ENCODE measurements at places on chromosomes 11 and 22.

DNA sequence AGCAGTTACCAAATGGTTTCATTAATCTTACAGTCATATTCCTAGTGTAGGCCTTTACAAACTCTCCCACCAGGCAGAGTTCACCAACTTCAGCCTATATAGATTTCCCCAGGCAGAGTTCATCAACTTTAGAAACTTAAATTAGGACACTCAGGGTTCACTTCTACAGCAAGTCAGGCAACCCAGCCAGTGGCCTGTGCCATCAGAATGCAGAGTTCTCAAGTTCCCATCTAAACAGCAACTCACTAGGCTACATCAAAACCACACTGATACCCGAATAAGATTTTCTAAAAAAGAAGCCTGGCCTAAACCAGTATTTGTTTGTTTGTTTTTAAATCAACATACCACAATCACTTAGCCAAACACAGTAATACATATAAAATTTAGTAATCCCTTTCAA lies 33.7 kb downstream of the PICALM start:
- no peak for DNase-seq

GRCh38 chr11:44205352-44205751 lies 104.6 kb downstream of the ALX4 start:
- no peak for DNase-seq

- DNase-seq: no peak
These were observed 12.1 kb downstream of the MED15 start for GRCh38 chr22:20519558-20519957.

- DNase-seq: no peak
These were observed 58.1 kb downstream of the LRP5 start for GRCh38 chr11:68370211-68371111.

DNA sequence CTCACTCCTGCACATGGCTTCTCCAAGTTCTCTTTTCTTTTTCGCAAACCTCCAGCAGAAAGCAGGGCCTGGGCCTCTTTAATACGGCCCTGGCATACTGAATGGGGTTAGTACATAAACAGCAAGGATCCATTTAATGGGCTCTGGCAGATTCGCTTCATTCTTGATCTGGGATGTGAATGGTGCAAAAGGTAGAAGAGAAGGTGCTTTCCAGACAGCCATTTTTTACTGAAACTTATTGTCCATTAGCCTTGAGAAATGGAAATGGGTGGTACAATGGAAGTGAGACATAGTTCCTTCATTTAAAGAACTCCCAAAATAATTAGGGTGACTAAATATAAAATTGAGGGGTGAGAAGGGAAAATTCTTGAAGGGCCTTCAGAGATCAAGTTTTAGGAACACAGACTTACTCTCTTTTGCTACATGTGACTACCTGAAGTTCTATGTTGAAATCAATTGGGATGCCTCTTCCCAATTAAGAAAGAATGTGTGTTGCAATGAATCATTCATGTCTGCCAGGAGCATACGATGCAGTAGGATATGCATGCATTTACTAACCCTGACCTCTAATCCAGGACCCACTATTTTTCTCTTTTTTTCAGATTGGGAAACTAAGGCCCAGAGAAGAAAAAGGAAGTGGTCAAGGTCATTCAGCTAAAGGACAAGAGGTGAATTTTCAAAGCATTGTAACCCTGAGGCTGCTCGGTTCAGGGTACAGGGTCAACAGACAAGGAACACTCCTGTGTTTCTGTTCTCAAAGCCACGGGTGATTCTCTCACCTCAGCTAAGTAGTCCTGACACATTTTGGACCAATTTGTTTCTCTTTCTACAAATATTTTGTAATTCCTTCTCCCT lies 144.1 kb downstream of the BBOX1 start:
- no peak for DNase-seq

DNA sequence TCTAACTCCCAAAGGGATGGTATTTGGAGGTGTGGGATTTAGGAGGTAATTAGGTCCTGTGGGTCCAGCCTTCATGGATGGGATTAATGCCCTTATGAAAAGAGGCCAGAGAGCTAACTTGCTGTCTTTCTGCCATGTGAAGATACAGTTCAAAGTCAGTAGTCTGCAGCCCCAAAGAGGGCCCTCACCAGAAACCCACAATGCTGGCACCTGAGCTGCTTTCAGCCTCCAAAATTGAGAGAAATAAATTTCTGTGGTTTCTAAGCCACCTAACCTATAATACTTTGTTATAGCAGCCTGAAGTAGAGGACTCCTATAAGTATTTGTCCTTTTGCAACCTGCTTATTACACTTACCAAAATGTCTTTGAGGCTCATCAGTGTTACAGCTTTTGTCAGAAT lies 16.2 kb downstream of the ATM start:
- DNase-seq: no peak

- peak; percentile 51 for DNase-seq
These were observed 1.7 kb upstream of the SLC29A2 start for GRCh38 chr11:66373265-66373664.

GRCh38 chr11:34744511-34744910 lies 123.6 kb downstream of the EHF start:
- DNase-seq: no peak

DNA sequence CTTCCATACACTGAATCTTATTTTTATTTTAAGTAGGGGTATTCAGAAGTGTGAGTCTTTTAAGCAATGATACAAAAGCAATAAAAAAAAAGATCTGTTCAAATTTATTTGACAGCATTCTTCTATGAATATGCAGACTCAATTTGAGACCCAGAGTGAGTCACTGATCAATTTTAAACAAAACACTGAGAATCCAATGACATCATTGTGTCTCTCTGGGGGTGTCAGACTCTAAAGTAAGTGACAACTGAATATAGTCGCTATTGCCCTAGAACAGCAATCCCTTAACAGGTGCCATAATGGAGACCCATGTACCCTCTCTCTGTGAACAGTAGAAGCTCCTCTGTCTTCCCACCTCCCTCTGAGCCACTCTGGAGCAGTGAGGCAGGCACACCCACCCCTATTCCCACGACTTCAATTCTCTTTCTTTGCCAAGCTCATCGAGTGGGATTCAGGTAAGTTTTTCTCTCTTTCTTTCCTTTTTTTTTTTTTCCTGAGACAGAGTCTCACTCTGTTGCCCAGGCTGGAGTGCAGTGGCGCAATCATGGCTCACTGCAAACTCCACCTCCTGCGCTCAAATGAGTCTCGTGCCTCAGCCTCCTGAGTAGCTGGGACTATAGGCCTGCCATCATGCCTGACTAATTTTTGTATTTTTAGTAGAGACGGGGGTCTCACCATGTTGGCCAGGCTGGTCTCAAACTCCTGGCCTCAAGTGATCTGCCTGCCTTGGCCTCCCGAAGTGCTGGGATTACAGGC lies 5.1 kb upstream of the RPS3 start:
- no peak for DNase-seq

DNA sequence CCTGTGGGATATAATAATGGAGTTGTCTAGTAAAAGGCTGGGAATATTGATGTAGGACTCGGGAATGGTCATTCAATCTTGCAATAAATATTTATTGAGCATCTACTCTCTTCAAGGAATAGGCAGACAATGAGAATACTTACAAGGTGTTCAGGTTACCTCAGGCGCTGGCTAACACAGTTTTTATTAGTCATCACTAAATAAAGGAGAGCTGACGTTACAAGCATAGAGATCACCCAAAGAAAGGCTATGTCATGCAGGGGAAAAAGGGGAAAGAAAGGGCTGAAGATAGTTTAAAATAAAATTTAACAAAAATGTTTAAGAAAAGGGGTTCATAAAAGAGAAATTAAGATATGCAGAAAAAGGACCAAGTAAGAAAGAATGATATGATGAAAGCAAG lies 15.8 kb upstream of the CTSC start:
- DNase-seq: no peak

- DNase-seq: peak; percentile 75
These were observed 194.1 kb downstream of the IGLL1 start for GRCh38 chr22:23385678-23386631.

- DNase-seq: no peak
These were observed 53.6 kb downstream of the ARFGAP2 start for GRCh38 chr11:47123094-47123493.

- DNase-seq: no peak
These were observed 12.2 kb downstream of the MRGPRD start for GRCh38 chr11:68968306-68969250.

DNA sequence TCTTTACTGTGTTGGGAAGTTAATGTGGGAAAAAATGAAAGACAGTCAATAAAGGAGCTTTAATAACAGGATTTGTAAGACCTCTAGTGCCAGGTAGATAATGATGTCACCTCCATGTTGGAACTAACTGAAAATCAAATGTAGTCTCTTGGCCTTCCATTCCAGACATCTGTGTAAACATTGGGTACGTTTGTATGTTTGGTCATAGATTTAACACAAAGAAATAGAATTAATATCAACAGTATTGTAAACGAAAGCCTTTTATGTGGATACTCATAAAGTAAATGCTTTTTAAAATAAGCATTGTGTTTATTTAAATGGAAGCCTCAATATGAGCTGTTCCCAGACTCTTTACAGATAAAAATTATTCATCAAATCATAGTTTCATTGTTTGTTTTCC lies 605.7 kb downstream of the METTL15 start:
- no peak for DNase-seq

DNA sequence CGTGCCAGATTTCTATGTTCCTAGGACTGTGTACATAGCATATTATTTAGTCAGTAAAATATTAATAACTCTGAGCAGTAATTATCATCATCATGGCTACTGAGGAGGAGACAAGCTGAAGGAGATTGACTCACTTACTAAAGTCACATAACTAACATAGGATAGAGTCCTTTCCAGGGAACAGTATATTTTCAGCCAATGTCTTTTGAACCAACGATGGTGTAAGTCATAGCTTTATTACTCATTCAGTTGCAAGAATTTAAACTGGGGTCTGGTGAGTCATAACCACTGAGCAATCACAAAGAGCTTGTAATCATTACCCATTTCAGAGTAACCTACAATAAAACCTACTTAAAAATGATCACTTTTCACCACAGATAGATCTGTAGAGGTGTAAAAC lies 1564.8 kb upstream of the TENM4 start:
- no peak for DNase-seq

- no peak for DNase-seq
These were observed 72.8 kb upstream of the CDON start for GRCh38 chr11:126135235-126136176.

GRCh38 chr22:47626428-47627390 lies 864.3 kb downstream of the TBC1D22A start:
- peak; percentile 20 for DNase-seq

- no peak for DNase-seq
These were observed 53.2 kb downstream of the MTMR3 start for GRCh38 chr22:29936186-29936585.

- DNase-seq: no peak
These were observed 34.3 kb downstream of the MYBPC3 start for GRCh38 chr11:47318166-47318565.

DNA sequence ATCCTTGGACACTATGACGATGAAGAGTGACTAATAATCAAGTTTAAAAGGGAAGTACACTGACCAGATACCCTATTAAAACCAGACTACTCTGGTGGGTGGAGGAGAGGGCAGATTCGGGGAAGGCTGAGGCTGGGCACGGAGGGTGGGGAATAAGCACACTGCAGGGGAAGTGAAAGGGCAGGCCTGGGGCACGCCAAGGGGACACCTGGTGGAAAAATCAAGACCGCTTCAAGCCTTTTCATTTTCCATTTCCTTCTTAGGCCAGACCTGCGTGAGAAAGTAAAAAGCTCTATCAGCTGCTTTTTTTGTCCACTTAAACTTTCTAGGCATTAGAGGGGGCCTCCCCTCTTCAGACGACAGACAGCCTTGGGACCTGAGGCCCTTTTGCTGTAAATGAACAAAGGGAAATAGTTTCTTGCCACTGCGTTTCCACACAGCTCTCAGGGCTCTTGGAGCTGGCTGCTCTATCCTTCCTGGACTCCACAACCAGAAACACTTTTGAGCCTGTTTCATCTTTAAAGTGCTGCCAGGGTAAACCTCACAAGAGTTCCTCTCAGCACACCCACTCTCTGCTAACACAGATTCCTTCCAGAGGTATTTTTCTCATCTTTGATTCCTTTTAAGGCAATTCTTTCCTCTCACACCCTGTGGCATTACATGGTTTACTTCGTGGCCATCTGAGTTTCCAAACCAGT lies 25.0 kb upstream of the SERPIND1 start:
- no peak for DNase-seq

- DNase-seq: no peak
These were observed 8.3 kb downstream of the MRPL17 start for GRCh38 chr11:6674862-6675261.

DNA sequence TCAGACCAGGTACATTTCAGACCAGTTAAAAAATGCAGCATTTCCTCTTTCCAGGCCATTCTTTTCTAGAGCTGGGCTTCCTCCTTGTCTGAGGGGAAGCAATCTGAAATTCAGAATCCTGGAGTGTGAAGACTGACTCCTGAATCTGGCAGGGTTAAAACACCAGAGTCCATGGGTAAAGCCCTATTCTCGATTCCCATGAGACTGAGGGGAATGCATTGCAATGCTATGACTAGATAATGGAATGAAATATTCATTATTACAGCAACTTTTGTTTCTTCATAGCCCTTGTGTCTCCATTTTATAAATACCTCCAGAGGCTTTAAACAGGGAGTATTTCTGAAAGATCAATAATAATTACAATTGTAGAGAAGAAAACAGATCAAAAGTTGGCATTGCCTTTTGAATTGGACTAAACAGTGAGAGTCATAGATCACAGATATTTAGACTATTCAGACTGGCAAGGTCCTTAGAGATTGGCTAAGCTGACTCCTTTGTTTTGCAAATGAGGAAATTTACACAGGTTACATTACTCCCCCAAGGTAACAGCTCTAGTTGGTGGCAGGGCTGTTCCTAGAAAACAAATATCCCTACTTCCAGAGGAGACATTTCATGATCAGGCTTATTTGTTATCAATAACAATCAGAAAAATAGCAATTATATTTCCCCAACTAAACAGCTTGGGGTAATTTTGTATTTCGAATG lies 632.6 kb upstream of the KIRREL3 start:
- no peak for DNase-seq

- DNase-seq: no peak
These were observed 1109.5 kb downstream of the BRD1 start for GRCh38 chr22:48717883-48718817.

GRCh38 chr11:120432056-120433018 lies 79.2 kb upstream of the GRIK4 start:
- DNase-seq: no peak

DNA sequence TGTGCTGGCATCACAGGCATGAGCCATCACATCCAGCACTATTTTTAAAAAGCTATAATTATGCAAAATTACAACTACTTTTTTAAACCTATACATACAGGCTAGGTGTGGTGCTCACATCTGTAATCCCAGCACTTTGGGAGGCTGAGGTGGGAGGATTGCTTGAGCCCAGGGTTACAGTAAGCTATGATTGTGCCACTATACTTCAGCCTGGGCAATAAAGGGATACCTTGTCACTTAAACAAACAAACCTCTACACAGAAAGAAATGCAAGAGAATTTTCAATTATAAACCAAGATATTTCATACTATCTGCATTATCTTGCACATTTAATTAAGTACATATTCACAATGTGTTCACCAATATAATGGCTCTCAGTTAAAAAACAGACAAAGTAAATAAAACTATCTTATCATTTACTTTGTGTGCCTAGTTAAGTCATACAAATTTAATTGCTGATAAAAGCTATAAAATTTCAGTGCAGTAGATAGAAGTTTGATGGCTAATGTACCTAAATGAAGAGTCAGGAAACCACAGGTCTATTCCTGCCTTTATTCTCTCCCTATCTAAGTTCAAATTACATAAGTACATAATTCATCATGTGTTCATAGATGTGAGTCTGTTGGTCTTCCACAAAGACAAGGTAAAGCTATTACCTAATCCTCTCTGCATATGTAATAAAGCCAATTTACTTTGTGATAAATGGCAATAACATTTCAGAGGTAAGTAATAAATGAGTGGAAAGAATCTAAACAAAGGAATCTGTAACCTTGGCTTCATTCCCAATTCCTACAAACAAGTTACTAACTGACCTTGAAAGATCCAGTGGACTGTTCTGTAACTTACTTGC lies 9.0 kb upstream of the RDX start:
- DNase-seq: no peak
